Breast epithelium (tissue), 4 donors: ENCODE measurements at places on chromosomes 2 and 18.

- DNase-seq: no peak
- peaks cover 5% of the 10 kb centered on the region for H3K36me3 ChIP-seq
- H3K4me3 ChIP-seq: no peak overlapping the region
- no peak overlapping the region for H3K27ac ChIP-seq
- H3K4me1 ChIP-seq: no peaks in the 10 kb centered on the region
Observed at GRCh38 chr2:241096979-241097378, 5.1 kb downstream of the MTERF4 start.

GRCh38 chr2:120294008-120294340, 41.3 kb downstream of the RALB start:
- no peak overlapping the region for H3K4me3 ChIP-seq
- no peaks in the 10 kb centered on the region for H3K36me3 ChIP-seq
- no peak overlapping the region for H3K27ac ChIP-seq
- no peak for DNase-seq

DNA sequence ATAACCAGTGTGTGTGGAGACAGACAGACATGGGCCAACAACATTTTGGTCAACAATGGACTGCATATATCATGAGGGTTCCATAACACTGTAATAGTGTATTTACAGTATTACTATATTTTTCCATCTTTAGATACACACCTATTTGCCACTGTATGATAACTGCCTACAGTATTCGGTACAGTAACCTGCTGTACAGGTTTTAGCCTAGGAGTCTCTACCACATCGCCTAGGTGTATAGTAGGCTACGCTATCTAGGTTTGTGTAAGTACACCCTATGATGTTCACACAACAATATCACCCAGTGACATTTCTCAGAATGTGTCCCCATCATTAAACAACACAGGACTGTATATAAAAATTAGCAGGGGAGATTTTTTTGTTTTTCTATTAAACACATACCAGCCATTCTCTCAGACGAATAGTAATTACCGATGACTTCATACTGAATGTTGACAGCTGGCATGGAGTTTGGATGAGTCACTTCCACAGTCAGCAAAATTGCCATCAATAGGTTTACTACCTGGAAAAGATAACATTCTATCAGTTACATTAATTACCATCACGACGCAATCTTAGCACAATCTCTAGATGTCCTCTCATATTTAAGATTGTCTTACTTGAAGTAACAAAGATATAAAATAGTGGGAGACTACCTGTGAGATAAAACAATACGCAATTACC, 10.8 kb downstream of the LAPTM4A start:
- H3K27me3 ChIP-seq: no peaks in the 10 kb centered on the region
- H3K36me3 ChIP-seq: peaks cover 4% of the 10 kb centered on the region
- no peaks in the 10 kb centered on the region for H3K4me1 ChIP-seq
- H3K27ac ChIP-seq: no peak overlapping the region
- H3K4me3 ChIP-seq: no peak overlapping the region

DNA sequence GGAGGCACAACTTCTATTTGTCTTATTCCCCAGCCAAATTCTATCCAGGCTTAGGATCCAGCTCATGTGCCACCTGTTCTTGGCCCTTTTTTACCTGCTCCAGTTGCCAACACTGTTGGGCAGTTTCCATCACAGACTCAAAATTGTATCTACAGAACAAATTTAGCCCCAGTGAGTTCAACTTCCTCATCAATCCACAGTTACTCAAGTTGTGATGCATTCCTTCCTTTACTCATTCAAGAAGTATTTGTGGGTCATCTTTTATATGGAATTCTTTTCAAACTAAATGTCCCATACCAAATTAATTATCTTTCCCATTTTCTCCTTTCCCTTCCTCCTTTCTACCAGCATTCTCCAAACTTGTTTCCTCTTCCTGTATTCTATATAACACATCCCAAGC, 12.7 kb upstream of the DDX18 start:
- no peak for DNase-seq
- H3K36me3 ChIP-seq: no peaks in the 10 kb centered on the region
- H3K4me3 ChIP-seq: no peak overlapping the region
- no peaks in the 10 kb centered on the region for H3K4me1 ChIP-seq
- H3K27me3 ChIP-seq: peaks cover 6% of the 10 kb centered on the region
- no peak overlapping the region for H3K27ac ChIP-seq

DNA sequence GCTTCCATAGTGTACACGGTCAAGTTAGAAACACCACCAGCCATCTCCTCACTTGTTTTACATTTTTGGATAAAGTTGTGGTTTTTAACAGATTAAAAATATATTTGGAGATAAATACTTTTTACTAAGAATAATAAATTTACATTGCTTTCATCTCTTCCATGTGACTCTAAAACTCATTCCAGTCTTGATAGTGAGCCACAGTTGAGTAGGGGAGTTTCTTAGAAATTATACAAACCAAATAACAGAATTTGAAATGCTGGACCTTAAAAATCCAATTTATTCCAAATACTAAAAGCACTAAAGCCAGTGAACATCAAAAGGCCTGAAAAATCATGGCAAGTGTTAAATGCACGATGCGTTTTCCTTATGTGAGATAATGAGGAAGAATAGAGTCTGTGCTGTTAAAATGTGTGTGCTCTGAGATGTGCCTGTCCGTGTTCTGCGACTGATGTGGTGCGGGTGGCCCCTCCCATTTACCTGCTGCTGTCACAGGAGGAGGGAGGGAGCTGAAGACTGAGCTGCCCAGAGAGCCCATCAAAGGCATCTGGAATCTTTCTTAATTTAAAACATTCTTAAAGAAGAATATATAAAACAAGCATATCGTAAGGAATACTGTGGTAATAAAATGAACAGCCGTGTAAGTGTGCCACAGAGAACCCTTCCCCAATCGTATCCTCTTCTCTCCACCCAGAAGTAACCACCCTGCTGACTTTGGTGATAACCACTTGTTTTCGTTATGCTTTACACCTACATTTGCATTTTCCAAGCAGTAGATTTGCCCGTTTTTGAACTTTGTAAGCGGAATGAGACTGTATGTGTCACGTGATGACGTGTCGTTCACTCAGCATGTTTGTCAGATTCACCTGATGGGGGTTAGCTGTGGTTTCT, 57.0 kb upstream of the TXNDC2 start:
- DNase-seq: no peak
- H3K36me3 ChIP-seq: no peaks in the 10 kb centered on the region
- H3K4me3 ChIP-seq: no peak overlapping the region

DNA sequence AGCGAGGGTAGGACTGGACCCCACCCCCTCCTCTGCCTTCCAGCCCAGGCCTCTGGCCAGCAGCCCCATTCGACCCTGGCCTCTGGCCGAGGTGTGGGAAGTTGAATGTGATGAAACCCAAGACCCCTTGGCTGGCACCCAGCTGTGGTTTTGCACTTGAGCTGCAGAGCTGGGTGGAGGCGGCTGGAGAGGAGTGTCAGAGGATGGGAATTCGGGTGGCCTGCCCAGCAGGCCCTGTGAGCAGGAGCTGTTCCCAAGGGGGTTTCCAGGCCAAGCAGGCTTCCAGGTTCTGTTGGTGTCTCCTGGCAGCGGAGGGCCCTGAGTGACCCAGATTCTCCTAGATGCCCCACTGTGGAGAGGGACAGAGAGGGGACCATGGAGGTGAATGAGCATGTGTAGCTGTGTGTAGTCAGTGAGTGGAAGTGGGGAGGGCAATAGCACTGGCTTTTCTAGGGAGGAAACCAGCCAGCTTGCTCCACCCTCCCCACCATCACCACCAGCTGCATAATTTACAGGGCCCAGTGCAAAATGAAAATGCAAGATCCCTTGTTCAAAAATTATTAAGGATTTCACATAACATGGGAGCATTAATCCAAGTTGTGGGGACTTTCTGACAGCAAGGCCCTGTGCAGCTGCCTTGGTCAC, 172.2 kb upstream of the HAAO start:
- H3K36me3 ChIP-seq: no peaks in the 10 kb centered on the region
- peak; percentile 62 for DNase-seq
- H3K27me3 ChIP-seq: no peaks in the 10 kb centered on the region
- H3K4me3 ChIP-seq: no peak overlapping the region

GRCh38 chr2:14245901-14246300, 386.6 kb upstream of the LRATD1 start:
- H3K4me1 ChIP-seq: no peaks in the 10 kb centered on the region
- H3K4me3 ChIP-seq: no peak overlapping the region
- no peaks in the 10 kb centered on the region for H3K27me3 ChIP-seq
- no peaks in the 10 kb centered on the region for H3K36me3 ChIP-seq
- DNase-seq: no peak

GRCh38 chr2:28620291-28620793, 124.5 kb downstream of the PLB1 start:
- H3K4me3 ChIP-seq: no peak overlapping the region
- H3K4me1 ChIP-seq: no peaks in the 10 kb centered on the region
- no peaks in the 10 kb centered on the region for H3K27me3 ChIP-seq

DNA sequence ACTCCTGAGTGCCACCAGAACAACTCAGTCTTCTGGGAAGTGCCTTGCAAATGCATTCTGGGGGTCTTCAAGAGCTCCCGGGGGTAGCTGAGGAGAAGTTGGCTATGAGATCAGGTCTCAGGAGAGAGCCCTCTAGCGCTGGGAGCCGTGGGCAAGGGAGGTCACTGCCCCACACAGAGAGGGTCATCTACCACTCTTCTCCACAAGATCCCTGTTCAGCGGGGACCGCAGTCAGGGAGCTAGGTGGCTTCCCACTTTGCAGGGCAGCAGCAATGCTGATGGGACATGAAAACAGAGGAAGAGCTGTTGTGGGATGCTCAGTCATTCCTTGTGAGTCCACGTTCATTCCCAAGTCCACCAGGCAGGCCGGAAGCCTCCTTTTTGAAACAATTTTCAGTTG, 66.6 kb downstream of the ACKR3 start:
- H3K27ac ChIP-seq: no peak overlapping the region
- no peak for DNase-seq
- H3K27me3 ChIP-seq: no peaks in the 10 kb centered on the region

GRCh38 chr2:127531221-127531648, 4.2 kb upstream of the MYO7B start:
- H3K4me1 ChIP-seq: no peaks in the 10 kb centered on the region
- no peaks in the 10 kb centered on the region for H3K36me3 ChIP-seq
- no peak overlapping the region for H3K4me3 ChIP-seq
- no peak overlapping the region for H3K27ac ChIP-seq

GRCh38 chr2:65049010-65049639, 7.1 kb upstream of the CEP68 start:
- H3K4me1 ChIP-seq: no peaks in the 10 kb centered on the region
- H3K36me3 ChIP-seq: no peaks in the 10 kb centered on the region
- H3K4me3 ChIP-seq: no peak overlapping the region
- no peak overlapping the region for H3K27ac ChIP-seq

- H3K27ac ChIP-seq: no peak overlapping the region
- DNase-seq: no peak
- H3K36me3 ChIP-seq: no peaks in the 10 kb centered on the region
- no peaks in the 10 kb centered on the region for H3K27me3 ChIP-seq
Observed at GRCh38 chr2:25821225-25822056, 56.8 kb downstream of the ASXL2 start.

- no peak for DNase-seq
- H3K4me3 ChIP-seq: no peak overlapping the region
- no peaks in the 10 kb centered on the region for H3K27me3 ChIP-seq
- H3K4me1 ChIP-seq: no peaks in the 10 kb centered on the region
- no peaks in the 10 kb centered on the region for H3K36me3 ChIP-seq
Observed at GRCh38 chr18:39190508-39190907, 1624.9 kb upstream of the CELF4 start.

DNA sequence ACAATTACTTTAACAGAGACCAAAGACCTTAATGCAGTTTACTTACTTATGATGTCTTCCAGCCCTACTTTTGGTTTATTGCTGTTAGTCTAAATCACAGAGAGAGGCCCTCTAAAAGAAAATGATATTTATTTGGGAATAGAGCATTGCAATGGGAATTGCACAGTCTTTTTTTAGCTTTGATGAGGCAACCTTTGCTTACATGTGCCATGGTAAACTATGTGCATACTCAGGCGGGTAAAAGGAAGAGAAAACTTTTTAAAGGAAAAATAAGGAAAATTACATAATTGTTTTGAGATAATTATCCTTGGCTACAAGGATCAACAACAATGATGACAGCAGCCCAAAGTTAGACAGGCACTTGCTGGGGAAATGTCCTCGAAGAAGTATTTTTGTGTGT, 78.6 kb downstream of the EFEMP1 start:
- no peaks in the 10 kb centered on the region for H3K36me3 ChIP-seq
- no peak overlapping the region for H3K4me3 ChIP-seq
- H3K27me3 ChIP-seq: no peaks in the 10 kb centered on the region
- no peak overlapping the region for H3K27ac ChIP-seq
- no peak for DNase-seq

- H3K36me3 ChIP-seq: no peaks in the 10 kb centered on the region
- no peak overlapping the region for H3K4me3 ChIP-seq
- no peak overlapping the region for H3K27ac ChIP-seq
- DNase-seq: no peak
Observed at GRCh38 chr18:42517896-42518295, 562.9 kb downstream of the PIK3C3 start.

DNA sequence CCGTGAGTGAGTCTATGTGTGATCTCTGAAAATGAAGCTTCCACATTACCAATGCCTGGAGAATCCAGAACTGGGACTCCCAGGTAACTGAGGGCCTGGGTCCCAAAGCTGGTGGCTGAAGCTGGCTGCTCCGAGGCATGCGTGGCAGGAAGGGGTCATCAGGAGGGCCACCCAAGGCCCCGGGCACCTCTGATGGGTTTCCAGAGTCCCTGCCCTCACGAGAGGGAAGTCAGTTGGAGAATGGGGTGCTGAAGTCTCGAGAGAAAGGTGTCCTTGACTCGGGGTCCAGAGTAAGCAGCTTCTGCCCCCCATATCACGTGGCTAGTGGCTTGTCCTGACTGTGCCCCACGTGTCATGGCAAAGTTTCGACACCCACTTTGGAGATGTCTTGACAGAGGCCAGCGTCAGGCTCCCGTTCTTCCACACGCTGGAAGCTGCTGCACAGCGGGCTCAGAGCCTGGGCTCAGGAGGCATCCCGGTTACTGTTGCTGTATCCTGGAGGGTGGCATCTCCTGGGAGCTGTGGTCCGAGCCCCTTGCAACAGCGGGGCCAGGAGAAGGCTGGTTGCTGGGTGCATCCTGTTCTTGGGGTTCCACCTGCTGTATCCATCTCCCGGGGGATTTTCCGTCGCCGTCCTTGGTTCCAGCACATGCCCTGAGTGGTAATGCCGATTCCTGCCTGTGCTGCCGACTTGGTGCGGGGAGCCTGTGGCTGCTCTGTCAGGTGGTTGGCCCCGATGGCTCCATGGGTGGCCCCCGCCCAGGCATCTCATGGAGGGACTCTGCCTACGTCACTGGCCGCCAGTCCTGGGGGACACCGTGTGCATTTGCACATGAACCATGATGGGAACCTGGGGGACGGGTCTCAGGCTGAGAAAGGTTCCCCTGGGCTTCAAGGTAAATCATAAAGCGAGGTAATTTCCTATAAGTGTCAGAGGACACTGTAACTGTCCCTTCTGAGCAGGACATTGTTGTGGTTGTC, 183.3 kb upstream of the HDAC4 start:
- no peak overlapping the region for H3K4me3 ChIP-seq
- no peak overlapping the region for H3K27ac ChIP-seq
- no peak for DNase-seq
- H3K27me3 ChIP-seq: peaks cover 7% of the 10 kb centered on the region
- no peaks in the 10 kb centered on the region for H3K36me3 ChIP-seq

- no peaks in the 10 kb centered on the region for H3K27me3 ChIP-seq
- H3K4me3 ChIP-seq: no peak overlapping the region
- H3K4me1 ChIP-seq: no peaks in the 10 kb centered on the region
- no peak for DNase-seq
- H3K27ac ChIP-seq: no peak overlapping the region
Observed at GRCh38 chr2:238499731-238500580, 73.2 kb downstream of the ASB1 start.

- H3K27me3 ChIP-seq: no peaks in the 10 kb centered on the region
- no peaks in the 10 kb centered on the region for H3K4me1 ChIP-seq
- no peaks in the 10 kb centered on the region for H3K36me3 ChIP-seq
- H3K27ac ChIP-seq: no peak overlapping the region
- DNase-seq: no peak
Observed at GRCh38 chr2:14543284-14543683, 89.2 kb upstream of the LRATD1 start.
